ENCODE measurements at places on chromosomes 5 and 9.

- no peak for DNase-seq
These were observed 73.0 kb downstream of the ZNF366 start for GRCh38 chr5:72434056-72434780.

- DNase-seq: no peak
These were observed 30.1 kb upstream of the MINAR2 start for GRCh38 chr5:129717751-129718310.

GRCh38 chr9:99105152-99106043 lies 485 bp downstream of the TGFBR1 start:
- DNase-seq: peak; percentile 9

GRCh38 chr5:81007637-81008027 lies 47.5 kb downstream of the RASGRF2 start:
- no peak for DNase-seq

DNA sequence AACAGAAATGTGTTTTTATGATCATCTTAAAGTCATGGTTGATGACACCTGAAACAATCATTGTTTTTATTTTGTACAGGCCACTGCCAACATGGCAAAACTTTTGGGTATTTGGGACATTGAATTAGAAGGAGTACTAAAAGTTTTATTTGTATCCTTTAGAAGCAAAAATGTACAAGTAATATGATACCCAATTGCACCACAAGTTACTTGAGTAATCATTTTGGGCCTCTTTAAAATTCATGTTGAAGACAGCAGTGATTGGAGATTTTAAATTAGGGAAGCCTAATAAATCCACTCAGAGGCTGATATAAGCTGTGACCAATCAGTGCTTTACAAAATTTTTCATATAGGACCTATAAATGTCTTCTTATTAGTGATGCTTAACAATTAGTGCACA lies 212.9 kb downstream of the MARCHF11 start:
- no peak for DNase-seq

- DNase-seq: no peak
These were observed 19.5 kb downstream of the ACTL7B start for GRCh38 chr9:108836319-108836718.

- no peak for DNase-seq
These were observed 27.7 kb downstream of the PARP8 start for GRCh38 chr5:50694027-50694590.

- DNase-seq: no peak
These were observed 435.6 kb upstream of the CDH9 start for GRCh38 chr5:27474047-27474309.

GRCh38 chr9:107667231-107668070 lies 177.9 kb upstream of the KLF4 start:
- no peak for DNase-seq

DNA sequence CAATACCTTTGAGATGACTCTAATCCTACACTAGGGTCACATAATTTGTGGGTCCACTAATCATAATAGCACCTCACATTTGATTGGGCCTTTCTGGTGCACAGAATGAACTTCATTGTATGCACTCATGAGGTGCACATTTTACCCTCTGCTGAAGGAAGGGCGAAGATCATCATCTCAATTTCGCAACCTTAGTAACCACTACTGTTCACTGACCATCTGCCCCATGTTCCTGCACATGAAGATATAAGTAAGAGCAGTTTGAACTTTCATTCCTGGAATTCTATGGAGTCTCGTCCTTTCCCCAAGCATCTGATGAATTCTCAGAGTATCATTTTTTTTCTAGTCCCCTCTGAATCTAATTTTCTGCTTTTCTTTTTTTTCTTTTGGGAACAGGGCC lies 21.2 kb downstream of the GAS1 start:
- DNase-seq: no peak

DNA sequence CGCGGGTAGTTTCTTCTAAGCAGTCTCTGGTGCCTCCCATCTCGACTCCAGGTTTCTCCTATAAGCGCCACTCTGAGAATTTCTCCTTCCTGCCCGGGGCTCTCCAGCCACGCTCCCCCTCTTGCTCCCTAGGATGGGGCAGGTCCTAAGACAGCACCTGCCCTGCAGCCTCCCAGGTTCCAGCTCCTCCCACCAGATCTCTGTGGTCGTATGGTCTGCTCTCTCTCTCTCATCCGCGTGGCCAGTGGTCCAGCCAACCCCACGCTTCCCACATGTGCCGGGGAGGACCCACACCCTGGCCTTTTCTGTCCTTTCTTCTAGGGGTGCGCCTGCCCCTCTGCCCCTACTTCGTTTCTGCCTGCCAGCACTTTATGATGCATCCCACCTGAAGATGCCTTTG lies 40.5 kb downstream of the MVB12B start:
- DNase-seq: no peak

DNA sequence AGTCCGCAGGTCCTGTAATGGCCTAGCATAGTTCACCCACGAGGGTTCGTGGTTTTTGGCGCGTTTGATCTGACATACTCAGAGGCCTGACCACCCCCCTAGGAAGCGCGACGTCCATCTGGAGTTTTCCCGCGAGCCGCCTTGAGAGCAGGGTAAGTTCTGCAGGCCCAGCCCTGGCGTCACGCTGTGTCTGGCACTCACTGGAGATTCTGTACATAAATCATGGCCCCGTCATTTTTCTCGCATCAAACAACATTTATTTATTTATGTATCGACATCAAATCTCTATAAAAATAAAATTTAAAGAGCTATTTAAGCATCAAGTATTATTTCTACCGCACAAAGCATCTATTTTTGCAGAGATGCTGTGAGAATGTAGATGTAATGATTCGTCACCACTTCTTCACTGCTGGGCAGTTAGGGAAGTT lies 437 bp upstream of the TRIM41 start:
- DNase-seq: no peak

- no peak for DNase-seq
These were observed 10.8 kb downstream of the NSG2 start for GRCh38 chr5:174056064-174056847.

GRCh38 chr9:137372693-137373610 lies 50.0 kb downstream of the EXD3 start:
- no peak for DNase-seq

DNA sequence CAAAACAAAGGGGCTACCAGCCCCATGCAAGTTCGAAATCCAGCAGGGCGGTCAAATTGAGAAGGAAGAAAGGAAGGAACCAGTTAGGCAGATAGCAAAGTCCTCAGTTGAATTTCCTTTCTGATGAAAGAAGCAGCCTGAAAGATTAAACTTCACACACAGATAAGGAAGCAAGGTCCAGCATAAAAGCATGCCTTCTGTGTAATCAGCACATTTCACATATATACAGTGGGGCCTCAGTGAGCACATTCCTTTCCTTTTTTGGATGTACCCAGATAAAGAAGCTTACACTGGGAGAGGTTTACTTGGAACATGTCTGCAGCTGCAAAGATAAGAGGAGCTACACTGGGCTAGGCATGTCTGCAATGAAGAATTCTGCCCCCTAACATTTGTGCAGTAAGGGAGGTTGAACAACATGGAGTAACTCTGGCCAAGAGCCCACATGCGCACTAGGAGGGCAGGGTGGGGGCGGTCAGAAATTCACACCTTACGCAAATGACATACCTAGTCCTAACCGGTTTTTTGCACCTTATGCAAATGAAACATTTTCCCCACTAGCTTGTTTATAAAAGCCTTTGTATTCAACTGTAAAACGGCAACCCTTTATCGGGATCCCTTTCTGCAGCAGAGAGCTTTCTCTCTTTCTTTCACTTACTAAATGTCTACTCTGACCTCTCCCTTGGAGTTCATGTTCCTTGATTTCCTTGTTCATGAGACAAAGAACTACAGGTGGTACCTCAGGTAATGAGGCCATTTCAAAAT lies 149.7 kb upstream of the FBXL17 start:
- no peak for DNase-seq

DNA sequence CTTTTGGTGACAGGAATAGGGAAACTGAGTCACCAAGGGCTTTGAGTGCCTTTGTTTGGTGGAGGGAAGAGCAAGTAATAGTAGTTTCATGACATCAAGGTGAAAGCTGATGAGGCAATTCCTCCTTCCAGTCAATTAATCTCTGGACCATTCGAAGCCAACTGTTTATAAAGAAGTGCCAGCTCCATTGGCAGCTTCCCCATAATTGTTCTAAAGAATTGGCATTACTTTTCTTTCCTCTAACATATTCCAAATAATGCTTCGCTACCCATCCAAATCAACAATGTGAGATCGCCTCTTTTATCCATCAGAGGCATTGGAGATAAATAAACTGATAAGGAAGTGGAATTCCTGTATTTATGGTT lies 132.4 kb downstream of the NPR3 start:
- no peak for DNase-seq

GRCh38 chr5:24110004-24110615 lies 534.7 kb downstream of the CDH10 start:
- no peak for DNase-seq

DNA sequence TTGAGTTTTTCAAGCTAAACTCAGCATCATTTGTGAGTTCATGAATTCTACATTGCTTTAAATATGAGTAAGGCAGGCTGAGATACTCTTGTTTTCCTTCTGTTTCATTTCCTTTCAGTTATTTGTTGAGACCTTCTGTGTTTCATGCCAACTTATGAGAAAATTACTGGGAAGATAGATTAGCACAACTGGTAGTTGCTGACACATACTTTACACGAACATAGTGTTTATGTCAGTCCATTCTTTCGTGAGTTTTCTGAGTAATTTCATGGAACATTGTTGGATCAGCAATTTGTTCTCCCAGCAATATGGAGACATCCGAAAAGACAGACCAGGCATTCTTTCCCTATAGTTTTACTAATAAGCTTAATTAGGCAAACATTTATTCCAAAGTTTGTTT lies 102.0 kb upstream of the SMC5 start:
- no peak for DNase-seq

- no peak for DNase-seq
These were observed 60.3 kb downstream of the ZNF354C start for GRCh38 chr5:179120421-179120861.

DNA sequence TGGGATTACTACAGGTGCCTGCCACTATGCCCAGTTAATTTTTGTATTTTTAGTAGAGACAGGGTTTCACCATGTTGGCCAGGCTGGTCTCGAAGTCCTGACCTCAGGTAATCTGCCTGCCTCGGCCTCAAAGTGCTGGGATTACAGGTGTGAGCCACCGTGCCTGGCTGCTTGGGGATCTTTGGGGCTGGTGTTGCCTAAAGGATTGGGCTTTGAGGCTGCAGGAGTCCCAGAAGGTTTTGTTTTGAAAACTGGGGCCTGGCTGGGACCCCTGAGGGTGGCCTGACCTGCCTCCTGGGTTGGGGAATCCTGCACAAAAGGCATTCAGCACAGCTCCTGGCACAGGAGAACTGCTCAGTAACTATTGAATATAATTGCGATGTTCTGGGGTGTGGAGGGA lies 25.1 kb upstream of the SHB start:
- DNase-seq: no peak

- DNase-seq: no peak
These were observed 33.4 kb downstream of the VAV2 start for GRCh38 chr9:133958756-133959155.

GRCh38 chr5:127290019-127290945 lies at the start of gene MEGF10:
MEGF10 (plus strand) TSS chr5:127290796; CDS start chr5:127331309, 40,513 bp downstream.
- DNase-seq: no peak

- no peak for DNase-seq
These were observed 28.4 kb downstream of the SPZ1 start for GRCh38 chr5:80348171-80348570.

- no peak for DNase-seq
These were observed 90.3 kb downstream of the ZNF618 start for GRCh38 chr9:113966394-113966793.

- no peak for DNase-seq
These were observed 35.1 kb downstream of the SMARCA2 start for GRCh38 chr9:2050236-2050635.

DNA sequence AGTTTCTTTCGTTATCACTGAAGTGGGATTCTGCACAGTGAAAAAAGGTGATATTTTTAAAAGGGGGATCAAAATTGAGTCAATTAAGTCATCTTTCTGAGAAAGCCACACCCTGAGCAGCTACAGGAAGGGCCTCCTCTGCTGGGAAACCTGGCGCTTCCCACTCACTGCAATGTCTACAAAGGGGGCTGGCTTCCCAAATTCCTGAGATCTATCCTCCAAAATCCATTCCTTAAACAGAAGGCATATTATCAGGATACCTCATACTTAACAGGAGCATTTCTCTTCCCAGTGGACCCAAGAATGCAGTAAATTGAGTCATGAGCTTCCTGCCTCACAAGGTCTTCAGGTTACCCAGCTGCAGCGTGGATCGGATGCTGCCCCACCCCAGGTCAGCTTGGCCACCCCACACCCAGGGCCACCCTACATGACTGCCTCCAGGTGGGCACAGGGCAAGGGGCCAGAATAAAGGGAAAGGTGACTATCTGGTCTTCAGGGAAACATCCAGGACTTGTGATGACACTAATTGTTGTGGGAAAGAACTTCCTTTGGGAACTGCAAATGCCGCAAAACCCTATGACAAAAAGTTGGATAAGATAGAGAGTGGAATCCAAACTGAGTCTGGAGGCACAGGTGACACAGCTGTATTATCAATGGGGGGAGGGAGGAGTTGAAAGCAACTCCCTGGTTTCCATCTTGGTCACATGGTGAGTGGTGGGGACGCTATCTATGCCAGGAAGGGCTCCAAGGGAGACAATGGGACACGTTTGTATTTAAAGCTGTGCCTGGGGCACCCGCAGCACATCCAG lies 42.3 kb downstream of the ROR2 start:
- DNase-seq: no peak

DNA sequence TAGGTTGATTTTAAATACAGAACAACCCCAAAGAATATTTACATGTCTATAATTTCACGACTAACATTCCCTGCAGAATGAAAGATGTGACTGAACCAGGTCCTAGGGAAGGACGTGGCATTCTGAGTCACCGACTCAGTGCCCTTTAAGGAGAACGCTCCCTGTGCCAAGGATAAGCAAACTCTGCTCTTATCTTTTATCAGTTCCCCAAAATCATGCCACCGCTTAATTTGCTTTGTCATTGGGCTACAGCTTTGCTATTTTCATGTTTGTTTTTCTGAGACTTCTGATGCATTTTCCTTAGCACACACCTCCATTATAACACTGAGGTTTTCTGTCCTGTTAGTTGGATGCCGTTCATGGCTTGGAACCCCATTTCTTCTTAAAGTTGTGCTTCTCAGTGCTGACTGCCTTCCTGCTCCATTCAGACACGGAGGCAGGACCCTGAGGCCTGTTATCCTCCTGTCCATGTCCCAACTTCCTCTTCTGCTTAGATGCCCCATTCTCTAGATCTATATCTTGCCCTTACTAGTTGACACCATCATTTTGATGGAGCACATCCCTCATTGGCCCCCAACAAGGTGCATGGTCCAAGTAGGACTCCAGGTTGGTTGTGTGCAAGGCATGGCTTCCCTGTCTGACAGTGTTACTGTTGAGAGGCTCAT lies 11.2 kb upstream of the SEMA4D start:
- DNase-seq: no peak

GRCh38 chr9:131798246-131798645 lies 58.4 kb upstream of the RAPGEF1 start:
- no peak for DNase-seq

- DNase-seq: no peak
These were observed 69.7 kb downstream of the FAM114A2 start for GRCh38 chr5:153968761-153969562.

All from activated T-cell treated with anti-CD3 and anti-CD28 coated beads for 4 hours (primary cell).